Head of caudate nucleus (tissue), 42 donors: ENCODE measurements at places on chromosomes 5 and 9.

DNA sequence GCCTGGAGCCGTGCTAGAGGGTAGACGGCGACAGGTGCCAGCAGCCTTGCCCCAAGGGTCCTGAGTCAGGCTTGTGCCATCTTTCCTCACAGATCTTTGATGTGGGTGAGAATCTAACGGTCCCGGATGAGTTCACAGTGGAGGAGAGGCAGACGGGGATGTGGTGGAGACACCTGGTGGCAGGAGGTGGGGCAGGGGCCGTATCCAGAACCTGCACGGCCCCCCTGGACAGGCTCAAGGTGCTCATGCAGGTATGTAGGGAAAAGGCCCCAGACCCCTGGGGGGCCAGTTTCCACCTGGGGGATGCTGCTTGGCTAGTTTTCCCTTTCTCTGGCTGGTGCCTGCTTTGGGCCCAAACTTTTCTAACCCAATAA, 24.0 kb downstream of the PTGES2 start:
- DNase-seq: no peak

GRCh38 chr5:142636093-142636492, 49.8 kb downstream of the FGF1 start:
- DNase-seq: no peak

DNA sequence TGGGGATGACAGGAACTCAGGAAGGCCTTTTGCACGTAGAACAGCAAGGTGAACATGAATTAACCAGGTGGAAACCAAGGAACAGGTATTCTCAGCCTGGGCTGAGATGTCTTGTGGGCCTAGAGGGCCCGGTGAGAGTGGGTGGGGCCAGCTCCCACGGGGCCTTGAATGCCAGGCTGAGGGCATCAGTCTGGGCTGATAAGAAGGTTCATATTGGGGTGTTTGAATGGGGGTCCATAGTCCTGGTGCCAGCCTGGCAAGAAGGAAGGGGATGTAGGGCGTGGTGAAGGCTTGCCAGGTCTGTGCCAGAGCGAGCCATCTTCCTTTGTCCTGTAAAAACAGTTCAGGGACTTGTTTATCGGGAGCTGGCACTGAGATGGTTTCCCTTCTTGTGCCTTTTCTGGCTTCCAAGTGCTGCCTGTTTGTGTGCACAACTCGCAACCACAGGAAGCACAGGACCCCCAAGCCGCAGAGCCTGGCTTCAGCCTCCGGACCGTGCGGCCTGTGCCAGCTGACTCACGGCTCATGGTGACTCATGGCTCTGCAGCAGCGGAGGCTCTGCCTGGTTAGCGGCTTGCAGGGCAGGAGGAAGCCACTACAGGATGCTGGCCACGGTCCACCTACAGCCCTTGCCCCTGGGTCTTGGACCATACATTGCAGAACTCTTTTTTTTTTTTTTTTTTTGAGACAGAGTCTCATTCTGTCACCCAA, 2.4 kb downstream of the CARD19 start:
- peak; percentile 76 for DNase-seq

GRCh38 chr9:134004131-134004873, 12.2 kb upstream of the VAV2 start:
- DNase-seq: no peak

GRCh38 chr9:14339746-14340145, 25.8 kb upstream of the NFIB start:
- DNase-seq: no peak

DNA sequence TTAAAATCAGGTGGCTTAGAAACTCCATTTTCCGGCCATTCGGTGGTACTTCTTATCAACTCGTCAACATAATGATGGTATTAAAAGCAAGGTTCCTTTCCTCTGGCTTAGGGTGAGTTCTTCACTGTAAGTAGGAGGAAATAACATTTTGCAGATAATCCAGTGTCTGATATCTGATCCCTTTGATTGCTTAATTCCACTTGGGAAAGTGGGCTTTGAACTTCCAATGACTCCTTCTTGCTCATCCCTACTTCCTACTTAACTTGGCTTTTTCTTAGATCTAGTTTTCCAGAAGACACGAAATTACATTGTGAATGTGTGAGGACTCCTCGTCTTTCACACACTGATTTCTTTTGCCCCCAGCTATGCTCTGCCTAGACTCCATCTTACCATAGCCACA, 31.5 kb downstream of the DDX31 start:
- no peak for DNase-seq

DNA sequence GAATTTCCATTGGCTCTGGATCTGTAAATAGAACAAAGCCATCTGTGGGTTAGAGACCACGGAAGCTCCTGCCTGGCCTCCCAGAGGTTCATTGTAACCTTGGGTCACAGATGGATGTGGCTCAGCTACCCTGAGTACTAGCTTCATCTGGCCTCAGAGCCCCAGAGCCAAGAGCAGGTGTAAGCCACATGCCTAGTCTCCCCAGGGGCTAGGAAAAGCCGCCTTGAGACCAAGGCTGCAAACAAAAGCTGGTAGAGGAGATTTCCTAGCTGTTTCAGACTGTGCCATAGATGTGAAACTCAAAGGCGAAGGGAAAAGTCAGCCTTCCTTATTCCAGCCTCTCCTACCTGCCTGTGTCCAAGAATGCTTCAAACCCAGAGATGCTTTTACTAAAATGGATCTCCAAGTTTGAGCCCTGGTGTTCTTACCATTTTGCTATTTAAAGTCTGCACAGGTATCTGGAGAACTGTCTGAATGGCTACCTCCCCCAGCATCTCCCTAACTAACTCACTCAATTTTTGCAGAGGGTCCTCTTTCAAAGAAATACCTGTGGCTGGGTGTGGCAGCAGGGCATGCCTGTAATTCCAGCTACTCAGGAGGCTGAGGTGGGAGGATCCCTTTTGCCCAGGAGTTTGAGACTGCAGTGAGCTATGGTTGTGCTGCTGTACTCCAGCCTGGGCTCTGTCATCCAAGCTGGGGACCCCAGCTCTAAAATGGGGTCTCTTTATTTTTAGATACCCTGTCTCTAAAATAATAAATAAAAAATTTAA, 42.3 kb upstream of the MAP1B start:
- no peak for DNase-seq

DNA sequence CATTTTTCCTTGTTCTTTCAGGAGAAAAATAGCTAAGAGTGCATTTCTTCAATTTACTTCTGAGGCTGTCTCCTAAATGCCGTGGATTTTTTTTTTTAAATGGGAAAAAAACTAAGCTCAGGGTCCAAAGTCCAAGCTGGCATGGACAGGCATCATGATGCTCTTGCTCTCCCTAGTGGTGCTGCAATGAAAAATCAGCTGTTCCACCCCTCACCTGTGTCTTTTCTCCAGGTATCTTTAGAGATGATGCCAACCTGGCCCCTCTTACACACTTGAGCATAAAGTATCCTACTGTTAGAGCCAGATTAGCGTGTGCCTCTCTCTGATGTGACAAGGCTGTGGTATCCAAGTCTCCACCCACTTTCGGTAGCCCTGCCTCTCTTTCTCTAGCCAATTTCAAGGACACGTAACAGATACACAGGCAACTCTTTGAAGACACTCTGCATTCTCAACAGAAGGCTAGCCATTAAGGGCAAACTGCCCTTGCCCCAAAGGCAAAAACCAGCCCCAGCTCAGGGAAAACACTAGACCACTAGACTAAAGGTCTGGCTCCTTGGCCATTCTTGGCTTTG, 208.8 kb downstream of the SAXO1 start:
- DNase-seq: no peak

DNA sequence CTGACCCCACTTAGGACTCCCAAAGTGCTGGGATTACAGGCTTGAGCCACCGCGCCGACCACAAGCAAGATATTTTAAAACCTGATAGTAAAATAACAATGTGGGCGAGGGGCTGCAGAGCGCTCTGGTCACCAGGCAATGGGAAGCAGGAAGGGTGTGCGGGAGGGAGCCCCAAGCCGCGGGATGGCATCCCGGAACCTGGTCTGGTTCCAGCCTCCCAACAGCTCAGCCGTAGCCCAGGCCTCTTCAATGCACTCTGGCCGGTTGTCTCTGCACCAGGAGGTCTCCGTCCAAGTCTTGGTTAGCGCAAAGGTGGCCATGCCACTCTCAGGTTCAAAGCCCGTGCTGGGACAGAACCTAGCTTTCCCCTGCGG, 694 bp upstream of the UAP1L1 start:
- no peak for DNase-seq

GRCh38 chr9:19441730-19442129, 32.9 kb downstream of the ACER2 start:
- no peak for DNase-seq

- no peak for DNase-seq
Observed at GRCh38 chr5:53037141-53037859, 48.1 kb downstream of the ITGA2 start.

DNA sequence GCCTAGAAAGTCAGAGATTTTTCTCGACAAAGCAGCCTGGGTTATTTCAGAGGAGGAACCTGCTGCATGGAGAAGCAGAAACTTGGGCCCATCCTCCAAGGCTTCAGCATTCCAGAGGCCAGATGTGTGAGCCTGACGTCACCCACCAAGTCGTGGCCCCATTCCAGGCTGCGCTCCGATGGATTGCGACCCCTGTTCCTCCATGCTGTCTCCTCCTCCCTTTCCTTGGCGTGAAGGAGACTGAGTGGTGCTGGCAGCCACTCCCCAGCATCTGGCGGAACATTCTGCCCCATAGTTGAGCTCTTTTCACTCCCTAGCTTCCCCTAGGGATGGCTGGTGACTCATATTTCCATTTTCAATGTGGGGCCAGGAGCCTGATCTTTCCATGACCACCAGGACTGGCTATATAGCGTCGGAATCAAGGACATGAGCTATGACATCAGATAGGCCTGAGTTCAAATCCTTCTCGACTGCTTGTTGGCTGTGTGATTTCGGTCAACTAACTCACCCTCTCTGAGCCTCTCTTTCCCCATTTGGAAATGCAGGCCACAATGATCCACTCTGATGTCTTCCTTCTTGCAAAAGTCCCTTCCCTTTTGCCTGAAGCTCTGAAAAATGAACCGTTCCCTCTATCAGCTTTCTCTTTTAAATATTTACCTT, 24.5 kb upstream of the DUSP1 start:
- DNase-seq: no peak

DNA sequence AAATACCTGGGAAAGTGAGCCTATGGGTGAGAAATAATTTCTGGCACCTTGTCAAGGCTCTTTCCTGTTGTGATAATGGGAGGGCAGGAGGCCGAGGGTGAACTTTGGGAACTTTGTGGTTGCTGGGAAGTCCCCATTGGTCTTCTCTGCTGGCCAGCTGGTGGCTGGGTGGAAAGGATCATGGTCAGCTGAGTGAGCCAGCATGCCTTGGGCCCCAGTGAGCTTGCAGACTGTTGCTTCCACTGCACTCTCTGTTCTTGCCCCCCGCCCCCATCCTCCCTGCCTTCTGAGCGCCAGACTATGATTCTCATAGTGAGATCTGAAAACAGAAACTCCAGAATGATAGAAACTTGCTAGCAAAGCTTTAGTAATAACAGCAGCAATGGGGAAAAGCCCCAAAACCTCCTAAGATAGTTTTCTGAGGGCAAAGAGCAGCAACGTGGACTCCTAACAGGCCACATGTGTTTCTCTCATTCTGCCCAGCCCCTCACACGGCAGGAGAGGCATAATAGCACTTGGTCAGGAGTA, 139.2 kb upstream of the SMARCA2 start:
- no peak for DNase-seq

DNA sequence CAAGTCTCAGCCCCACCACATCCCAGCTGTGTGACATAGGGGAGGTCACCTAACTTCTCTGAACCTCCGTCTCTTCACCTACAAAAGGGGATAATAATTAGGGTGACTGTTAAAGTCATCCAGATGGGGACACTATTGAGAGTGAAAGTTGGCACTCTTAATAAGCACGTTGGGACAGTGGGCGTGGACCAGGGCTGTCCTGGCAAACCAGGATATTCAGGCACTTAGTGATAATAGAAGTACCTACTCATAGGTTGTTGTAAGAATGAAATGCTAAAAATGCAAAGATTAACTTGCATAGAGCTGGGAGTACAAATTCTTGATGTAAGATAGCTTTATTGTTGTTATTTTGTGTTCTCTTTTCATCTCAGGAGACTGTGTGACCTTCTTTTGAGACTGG, 177.9 kb downstream of the MELK start:
- no peak for DNase-seq

- peak; percentile 19 for DNase-seq
Observed at GRCh38 chr5:77101298-77101697, 14.2 kb upstream of the ZBED3 start.

GRCh38 chr5:62475072-62475471, 62.5 kb downstream of the IPO11 start:
- DNase-seq: no peak

DNA sequence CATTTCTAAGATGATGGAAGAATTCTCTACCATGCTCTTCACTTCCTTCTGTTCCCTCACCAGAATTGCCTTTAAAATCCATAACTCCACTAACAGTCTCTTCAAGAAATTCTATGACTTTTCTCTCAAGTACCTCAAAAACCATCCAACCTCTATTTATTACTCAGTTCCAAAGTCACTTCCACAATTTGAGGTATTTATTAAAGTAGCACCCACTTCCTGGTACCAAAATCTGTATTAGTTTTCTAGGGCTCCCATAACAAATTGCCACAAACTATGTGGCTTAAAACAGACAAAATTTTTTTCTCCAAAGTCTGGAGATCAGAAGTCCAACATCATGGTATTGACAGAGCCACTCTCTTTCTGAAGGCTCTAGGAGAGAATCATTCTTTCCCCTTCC, 4.9 kb upstream of the SPTLC1 start:
- DNase-seq: no peak

GRCh38 chr5:125316915-125317535, 570.6 kb upstream of the ZNF608 start:
- DNase-seq: no peak

DNA sequence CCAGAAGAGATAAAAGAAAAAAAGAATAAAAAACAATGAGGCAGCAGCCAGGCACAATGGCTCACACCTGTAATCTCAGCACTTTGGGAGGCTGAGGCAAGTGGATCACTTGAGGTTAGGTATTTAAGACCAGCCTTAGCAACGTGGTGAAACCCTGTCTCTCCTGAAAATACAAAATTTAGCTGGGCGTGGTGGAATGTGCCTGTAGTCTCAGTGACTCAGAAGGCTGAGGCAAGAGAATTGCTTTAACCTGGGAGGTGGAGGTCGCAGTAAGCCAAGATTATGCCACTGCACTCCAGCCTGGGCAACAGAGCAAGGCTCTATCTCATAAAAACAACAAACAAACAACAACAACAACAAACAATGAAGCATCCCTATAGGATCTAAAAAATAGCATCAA, 121.5 kb downstream of the HMHB1 start:
- no peak for DNase-seq

- DNase-seq: no peak
Observed at GRCh38 chr9:134560654-134561053, 80.9 kb upstream of the COL5A1 start.

- DNase-seq: no peak
Observed at GRCh38 chr5:141392429-141393198, at the start of gene PCDHGA8. PCDHGA8 (plus strand) TSS chr5:141392633; CDS start chr5:141392814, 181 bp downstream.

GRCh38 chr5:123093111-123093600, 4.1 kb downstream of the PRDM6 start:
- no peak for DNase-seq

- no peak for DNase-seq
Observed at GRCh38 chr5:86596476-86596875, 21.3 kb upstream of the COX7C start.

GRCh38 chr9:134218230-134218629, 53.9 kb upstream of the RNU6ATAC start:
- no peak for DNase-seq
